ENCODE measurements at places on chromosomes 13 and 19. TPM values are rescaled to one million over a fixed set of nuclear protein-coding genes. Genes with fewer than 3 reads are reported as not detected.

DNA sequence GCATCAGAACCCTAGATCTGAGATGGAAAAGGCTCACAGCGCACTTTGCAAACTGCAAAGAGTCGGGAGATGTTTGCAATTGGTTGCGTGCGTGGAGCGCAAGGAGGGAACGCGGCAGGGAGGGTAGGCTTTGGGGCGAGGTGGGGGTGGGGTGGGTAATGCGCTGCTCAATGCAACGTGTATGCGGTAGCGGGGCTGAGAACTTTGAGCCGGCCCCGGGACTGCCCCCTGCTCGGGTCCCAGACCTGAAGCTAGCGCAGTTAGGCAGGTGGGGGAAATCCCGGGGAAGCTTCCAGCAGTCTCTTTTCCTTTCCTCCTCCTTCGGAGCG is 971 bp downstream of the FOSB start:
- DNase-seq: no peak

The LILRB4 gene
- total RNA-seq: not detected

DNA sequence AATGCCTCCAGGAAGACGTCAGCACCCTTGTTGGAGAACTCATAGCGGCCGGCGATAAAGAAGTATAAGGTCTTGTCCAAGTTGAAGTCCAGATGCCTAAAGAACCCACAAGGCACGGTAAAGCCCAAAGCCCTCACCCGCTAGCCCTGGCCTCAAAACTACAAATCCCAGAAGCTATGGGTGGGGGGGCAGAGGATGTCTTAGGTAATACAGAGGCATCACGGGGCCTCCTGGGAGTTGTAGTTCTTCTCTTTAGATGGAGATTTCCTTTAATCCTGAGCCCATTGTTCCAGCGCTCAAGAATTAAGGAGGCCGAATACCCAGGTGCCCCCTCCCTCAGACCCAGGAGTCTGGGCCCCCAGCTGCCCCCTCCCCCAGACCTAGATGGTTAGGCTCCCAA is 10.8 kb downstream of the GYS1 start:
- no peak for DNase-seq

- DNase-seq: no peak
These were observed 15.0 kb upstream of the CLN5 start for GRCh38 chr13:76976929-76977328.

- DNase-seq: no peak
These were observed 5.9 kb upstream of the GPR18 start for GRCh38 chr13:99264051-99264450.

DNA sequence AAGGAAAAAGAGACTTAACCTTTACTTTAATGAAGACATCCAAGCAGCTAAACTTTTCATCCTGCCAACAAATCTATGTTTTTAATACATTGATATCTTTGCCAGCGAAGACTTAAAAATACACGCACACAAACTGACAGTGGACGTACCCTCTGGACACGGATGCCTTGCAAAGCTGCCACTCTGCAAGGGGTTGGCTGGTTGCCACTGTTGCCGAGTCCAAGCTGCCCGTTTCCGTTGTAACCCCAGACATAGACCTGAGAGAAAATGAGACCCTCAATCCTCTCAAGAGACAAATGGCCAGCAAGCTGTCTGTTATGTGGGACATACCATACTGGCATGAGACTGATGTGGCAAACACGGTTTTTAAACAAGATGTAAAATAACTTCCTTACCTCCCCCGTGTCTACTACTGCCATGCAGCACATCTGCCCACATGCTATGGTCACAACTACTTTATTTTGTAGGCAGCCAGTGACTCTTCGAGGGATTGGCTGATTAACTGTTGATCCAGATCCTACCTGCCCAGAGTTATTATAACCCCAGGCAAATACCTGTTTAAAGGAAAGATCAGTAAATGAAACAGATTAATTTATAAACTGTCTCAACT is 21.2 kb downstream of the RCBTB2 start:
- DNase-seq: no peak

The ETV2 gene
- total RNA-seq: not detected

The ZNF547 gene
- total RNA-seq: 1.6 TPM

The ZNF491 gene
- total RNA-seq: not detected

- no peak for DNase-seq
These were observed 29.3 kb upstream of the SPACA7 start for GRCh38 chr13:112346899-112347229.

The KLF5 gene
- total RNA-seq: 30.7 TPM

- peak; percentile 81 for DNase-seq
These were observed 607 bp upstream of the ZNF566 start for GRCh38 chr19:36489920-36490415.

- DNase-seq: no peak
These were observed 113.7 kb downstream of the DNAJC15 start for GRCh38 chr13:43136920-43137575.

GRCh38 chr19:35350591-35350990 is 2.9 kb downstream of the FFAR1 start:
- DNase-seq: no peak

GRCh38 chr19:51079481-51080110 is 3.1 kb downstream of the KLK14 start:
- DNase-seq: no peak
